A673 (cell line): ENCODE measurements at places on chromosomes 1 and 21. TPM values are rescaled to one million over a fixed set of nuclear protein-coding genes. Genes with fewer than 3 reads are reported as not detected.

- peaks cover 19% of the 10 kb centered on the region for H3K4me1 ChIP-seq
- no peak for DNase-seq
- H3K27me3 ChIP-seq: no peaks in the 10 kb centered on the region
Observed at GRCh38 chr1:91781901-91782622, 103.9 kb downstream of the TGFBR3 start.

DNA sequence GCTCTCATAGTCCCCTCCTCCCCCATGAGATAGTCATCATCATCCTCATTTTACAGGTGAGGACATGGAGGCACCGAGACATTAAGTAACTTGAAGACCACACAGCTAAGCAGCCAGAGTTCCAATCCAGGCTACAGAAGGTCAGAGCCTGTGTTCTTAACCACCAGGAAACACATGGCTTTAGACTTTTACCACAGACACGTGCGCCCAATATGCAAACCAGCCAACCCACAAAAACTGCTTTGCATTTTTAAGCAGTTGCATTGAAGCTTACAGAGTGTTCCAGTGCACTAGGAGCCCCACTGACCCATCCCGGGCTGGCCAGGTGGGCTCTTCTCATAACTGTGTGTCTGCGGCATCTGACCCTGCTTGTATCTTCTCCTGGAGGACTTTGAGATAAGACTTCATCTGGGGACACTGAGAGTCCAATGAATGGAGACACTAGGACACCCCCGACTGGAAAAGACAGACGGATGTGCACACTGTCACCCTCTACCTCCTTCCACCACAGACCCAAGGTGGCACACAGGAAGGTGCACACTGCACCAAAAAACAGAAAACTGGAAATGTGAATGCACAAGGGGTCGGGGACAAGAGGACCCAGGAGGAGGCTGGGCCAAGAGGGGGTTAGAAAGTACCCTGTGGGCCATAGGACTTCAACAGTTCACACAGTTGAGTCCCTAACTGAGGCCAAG is 56.4 kb downstream of the ETS2 start:
- H3K36me3 ChIP-seq: no peaks in the 10 kb centered on the region
- DNase-seq: no peak
- no peak overlapping the region for H3K27ac ChIP-seq

- H3K36me3 ChIP-seq: no peaks in the 10 kb centered on the region
- no peaks in the 10 kb centered on the region for H3K4me1 ChIP-seq
- no peak overlapping the region for H3K4me3 ChIP-seq
- no peaks in the 10 kb centered on the region for H3K27me3 ChIP-seq
- DNase-seq: no peak
- no peak overlapping the region for H3K27ac ChIP-seq
Observed at GRCh38 chr1:89104147-89104546, 21.8 kb downstream of the GBP2 start.

DNA sequence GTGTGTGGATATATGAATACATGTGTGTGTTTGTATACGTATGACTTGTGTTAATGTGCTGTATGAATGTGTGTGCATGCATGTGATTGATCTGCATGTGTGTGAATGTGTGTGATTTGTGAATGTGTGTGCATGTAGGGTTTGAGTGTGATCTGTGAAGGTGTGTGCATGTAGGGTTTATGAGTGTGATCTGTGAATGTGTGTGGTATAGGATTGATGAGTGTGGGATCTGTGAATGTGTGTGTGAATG is 88.2 kb downstream of the STUM start:
- H3K27me3 ChIP-seq: no peaks in the 10 kb centered on the region
- no peak for DNase-seq
- no peak overlapping the region for H3K27ac ChIP-seq
- H3K4me3 ChIP-seq: no peak overlapping the region

- no peak overlapping the region for H3K27ac ChIP-seq
- no peaks in the 10 kb centered on the region for H3K27me3 ChIP-seq
- H3K4me1 ChIP-seq: peaks cover 8% of the 10 kb centered on the region
- no peak overlapping the region for H3K4me3 ChIP-seq
- H3K36me3 ChIP-seq: peaks cover 8% of the 10 kb centered on the region
Observed at GRCh38 chr1:2385606-2386280, 5.6 kb downstream of the MORN1 start.

- H3K27me3 ChIP-seq: peaks cover 32% of the 10 kb centered on the region
- H3K4me3 ChIP-seq: no peak overlapping the region
- no peaks in the 10 kb centered on the region for H3K36me3 ChIP-seq
- no peak for DNase-seq
- H3K4me1 ChIP-seq: peaks cover 8% of the 10 kb centered on the region
Observed at GRCh38 chr1:31417148-31417547, 4.1 kb downstream of the SERINC2 start.

GRCh38 chr1:2376261-2376741 is 15.1 kb downstream of the MORN1 start:
- no peaks in the 10 kb centered on the region for H3K27me3 ChIP-seq
- no peaks in the 10 kb centered on the region for H3K4me1 ChIP-seq
- no peak overlapping the region for H3K4me3 ChIP-seq
- no peak for DNase-seq
- H3K27ac ChIP-seq: no peak overlapping the region
- H3K36me3 ChIP-seq: no peaks in the 10 kb centered on the region

- no peaks in the 10 kb centered on the region for H3K27me3 ChIP-seq
- DNase-seq: no peak
- H3K27ac ChIP-seq: no peak overlapping the region
- no peak overlapping the region for H3K4me3 ChIP-seq
- H3K36me3 ChIP-seq: no peaks in the 10 kb centered on the region
- H3K4me1 ChIP-seq: no peaks in the 10 kb centered on the region
Observed at GRCh38 chr1:46508757-46509156, 19.1 kb downstream of the DMBX1 start.

- H3K4me3 ChIP-seq: no peak overlapping the region
- peak; percentile 53 for DNase-seq
- peaks cover 11% of the 10 kb centered on the region for H3K36me3 ChIP-seq
- H3K27me3 ChIP-seq: no peaks in the 10 kb centered on the region
Observed at GRCh38 chr1:172135076-172135672, 285.3 kb upstream of the C1orf105 start.

GRCh38 chr1:180579961-180580611 is 21.3 kb downstream of the OVAAL start:
- DNase-seq: no peak
- no peaks in the 10 kb centered on the region for H3K27me3 ChIP-seq
- no peaks in the 10 kb centered on the region for H3K4me1 ChIP-seq

S100A16 gene
- 0.43 TPM in 1 of 2 replicates, not detected in the other for total RNA-seq

PLA2G2A gene
- not detected in 2 replicates for total RNA-seq

OR2T33 gene
- total RNA-seq: not detected in 2 replicates

TENT5C gene
- total RNA-seq: 0.90 and 1.1 TPM in 2 replicates

ARHGAP30 gene
- not detected in 2 replicates for total RNA-seq

PROX1 gene
- total RNA-seq: not detected in 2 replicates
